ENCODE measurements at places on chromosomes 6 and 20.
A peak's percentile ranks its signal among the peaks of the same experiment; 100 is the strongest.

DNA sequence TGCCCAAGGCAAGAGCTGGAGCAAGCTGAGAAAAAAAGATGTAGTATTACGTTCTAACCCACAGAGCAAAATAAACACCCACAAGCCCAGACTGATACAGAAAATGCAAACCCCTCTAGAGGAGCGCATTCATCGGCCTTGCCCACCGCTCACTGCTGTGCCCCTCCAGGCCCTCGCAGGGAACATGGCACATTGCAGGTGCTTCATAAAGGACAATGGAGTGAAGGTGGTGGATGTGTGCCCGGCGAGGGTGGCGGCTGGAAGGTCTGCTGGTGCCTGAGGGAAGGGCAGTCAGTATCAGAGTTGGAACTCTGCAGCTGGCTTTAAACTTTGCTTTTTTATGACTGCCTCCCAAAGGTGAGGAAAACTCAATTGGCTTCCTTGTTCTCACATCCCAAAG, 18.5 kb upstream of the IRF4 start:
- DNase-seq = no peak

DNA sequence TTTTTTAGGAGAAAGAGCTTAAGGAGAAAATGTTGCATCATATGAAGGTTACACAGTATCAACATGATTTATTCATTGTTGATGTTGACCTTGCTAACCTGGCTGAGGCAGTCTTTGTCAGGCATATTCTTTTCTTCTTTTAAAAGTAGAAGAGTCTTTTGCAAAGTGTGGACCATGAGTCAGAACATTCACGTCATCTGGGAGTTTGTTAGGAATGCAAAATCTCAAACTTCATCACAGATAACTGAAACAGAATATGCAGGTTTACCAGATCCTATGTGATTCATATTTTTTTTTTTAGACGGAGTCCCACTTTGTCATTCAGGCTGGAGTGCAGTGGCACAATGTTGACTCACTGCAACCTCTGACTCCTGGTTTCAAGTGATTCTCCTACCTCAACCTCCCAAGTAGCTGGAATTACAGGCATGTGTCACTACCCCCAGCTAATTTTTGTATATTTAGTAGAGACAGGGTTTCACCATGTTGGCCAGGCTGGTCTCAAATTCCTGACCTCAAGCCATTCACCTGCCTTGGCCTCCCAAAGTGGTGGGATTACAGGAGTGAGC, 530.4 kb upstream of the BTBD3 start:
- no peak for DNase-seq

GRCh38 chr6:159973951-159974350, 5.1 kb downstream of the IGF2R start:
- DNase-seq = no peak

GRCh38 chr6:30887901-30888815, 3.8 kb downstream of the DDR1 start:
- no peak for DNase-seq

DNA sequence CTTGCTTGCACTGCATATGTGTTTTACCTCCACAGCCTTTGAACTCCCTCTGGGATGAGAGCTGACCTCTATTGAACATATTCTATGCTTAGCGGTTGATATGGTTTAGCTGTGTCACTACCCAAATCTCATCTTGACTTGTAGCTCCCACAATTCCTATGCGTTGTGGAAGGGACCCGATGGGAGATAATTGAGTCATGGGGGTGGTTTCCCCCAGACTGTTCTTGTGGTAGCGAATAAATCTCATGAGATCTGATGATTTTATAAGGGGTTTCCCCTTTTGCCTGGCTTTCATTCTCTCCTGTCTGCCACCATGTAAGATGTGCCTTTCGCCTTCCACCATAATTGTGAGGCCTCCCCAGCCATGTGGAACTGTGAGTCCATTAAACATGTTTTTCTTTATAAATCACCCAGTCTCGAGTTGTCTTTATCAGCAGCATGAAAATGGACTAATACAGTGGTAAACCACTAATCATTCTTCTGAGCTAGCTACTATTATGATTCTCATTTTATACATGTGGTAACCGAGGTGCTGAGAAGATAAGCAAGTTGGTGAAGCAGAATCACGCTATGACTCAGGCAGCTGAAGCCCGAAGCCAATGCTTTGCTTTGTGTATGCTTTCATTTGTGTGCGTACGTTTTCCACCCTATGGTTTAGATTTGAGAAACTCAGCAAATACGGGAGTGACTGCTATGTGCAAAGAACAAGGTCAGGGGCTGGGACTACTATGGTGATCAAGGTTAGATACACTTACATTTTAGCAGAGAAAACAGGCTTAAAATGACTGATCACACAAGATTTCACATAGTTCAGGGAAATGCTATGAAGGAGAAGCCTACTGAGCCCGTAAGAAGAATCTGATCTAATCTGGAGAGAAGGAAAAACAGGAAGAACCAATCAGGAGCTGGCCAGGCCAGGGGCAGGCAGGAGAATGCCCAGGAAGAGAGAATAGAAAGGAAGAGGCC, 363.5 kb downstream of the ESR1 start:
- peak; percentile 72 for DNase-seq

DNA sequence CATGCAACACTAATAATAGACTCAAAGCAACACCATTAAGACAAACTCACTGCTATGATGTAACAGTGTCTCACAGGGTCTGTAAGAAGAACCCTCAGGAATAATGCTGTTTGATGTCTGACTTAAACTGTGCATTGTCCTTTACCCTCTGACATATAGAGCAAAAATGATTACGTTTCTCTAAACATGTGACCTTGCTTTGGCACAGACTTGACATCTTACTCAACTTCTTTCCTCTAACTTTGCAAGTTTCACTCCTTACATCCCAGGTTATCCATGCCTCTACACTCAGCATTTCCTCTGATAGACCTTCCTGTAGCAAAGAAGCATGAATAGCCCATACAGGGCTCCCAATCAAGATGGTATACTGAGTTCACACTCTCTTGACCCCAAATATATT, 252.7 kb downstream of the UST start:
- no peak for DNase-seq

DNA sequence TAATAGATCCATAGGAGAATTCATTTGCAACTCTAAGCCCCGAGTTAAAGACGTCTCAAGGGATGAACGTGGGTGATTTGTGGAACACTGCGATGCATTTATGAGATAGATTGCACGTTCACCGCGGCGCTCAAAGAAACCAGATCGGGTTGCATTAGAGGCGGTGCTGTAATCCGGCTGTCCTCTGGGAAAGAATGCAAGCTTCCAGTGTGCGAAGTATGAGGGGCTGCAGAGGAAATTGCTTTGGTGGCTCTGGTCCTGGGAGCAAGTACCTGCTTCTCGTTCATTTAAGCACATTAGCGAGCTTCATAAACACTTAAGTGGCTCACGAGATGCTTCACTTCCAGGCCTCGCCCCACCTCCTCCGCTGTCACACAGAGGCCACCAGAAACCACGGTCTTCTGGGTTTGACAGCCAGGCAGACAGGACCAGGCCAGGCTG, 182.3 kb downstream of the CDH4 start:
- no peak for DNase-seq

GRCh38 chr6:107582086-107582485, 92.2 kb downstream of the SOBP start:
- DNase-seq = no peak

DNA sequence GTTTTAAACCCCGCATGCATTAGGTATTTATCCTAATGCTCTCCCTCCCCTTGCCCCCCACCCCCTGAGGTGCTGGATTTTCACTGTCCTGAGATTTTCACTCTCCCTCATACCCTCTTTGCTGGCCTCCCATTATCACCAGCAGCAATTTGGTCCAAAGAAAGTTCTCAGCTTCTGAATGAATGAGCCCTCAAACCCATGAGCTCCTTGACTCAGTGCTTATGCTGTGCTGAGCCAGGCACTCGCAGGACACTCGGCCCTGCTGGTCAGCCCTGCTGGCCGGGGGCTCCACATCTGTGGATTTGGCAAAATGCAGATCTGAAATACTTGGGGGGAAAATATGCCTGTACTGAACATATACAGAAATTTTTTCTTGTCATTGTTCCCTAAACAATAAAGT, 153.2 kb upstream of the QKI start:
- no peak for DNase-seq

DNA sequence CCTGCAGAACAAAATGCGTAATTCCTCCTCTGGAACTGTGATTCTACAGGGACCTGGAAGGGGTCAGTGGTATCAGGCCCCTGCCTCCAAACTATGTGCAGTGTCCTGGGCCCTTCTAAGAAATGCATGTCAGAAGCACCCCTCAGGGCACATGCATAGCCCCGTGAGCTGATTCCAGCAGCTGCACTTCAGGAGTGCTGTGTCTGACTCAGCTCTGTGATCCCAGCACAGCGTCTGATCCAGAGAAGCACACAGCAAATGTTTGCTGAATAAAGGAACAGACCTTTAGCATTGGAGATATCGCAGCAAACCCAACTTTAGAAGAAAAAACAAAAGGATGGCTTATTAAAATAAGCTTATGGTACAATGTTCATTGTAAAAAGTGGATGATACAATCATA, 15.8 kb upstream of the MAFB start:
- DNase-seq = no peak

- no peak for DNase-seq
These were observed 218.2 kb downstream of the BMP7 start for GRCh38 chr20:57048027-57048869.

GRCh38 chr20:10387686-10388085, 46.3 kb downstream of the MKKS start:
- no peak for DNase-seq

GRCh38 chr20:63940071-63940471, 16.1 kb downstream of the UCKL1 start:
- no peak for DNase-seq

DNA sequence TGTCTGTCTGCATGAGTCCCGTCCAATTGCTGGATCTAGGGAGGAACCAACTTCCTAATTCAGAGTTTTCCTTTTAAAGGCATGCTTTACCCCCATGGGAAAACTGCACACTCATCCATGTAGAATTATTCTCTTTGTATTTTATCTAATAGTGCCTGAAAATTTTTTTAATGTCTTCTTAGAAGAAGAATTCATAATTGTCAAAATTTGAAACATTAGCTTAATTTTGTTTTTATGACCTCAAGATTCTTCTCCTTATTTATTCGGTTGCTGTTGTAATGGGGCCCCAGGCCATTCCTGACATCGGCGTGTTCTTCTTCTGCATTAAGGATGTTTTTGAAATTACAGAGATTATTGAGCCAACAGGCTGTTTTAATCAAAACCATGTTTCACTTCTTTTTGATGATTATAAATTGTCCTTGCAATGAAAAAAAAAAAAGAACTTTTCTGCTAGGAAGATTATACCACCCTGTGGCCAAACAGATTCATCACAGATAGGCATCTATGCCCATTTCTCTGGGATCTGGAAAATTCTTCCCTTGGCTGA, 100.3 kb downstream of the ZNF217 start:
- no peak for DNase-seq

DNA sequence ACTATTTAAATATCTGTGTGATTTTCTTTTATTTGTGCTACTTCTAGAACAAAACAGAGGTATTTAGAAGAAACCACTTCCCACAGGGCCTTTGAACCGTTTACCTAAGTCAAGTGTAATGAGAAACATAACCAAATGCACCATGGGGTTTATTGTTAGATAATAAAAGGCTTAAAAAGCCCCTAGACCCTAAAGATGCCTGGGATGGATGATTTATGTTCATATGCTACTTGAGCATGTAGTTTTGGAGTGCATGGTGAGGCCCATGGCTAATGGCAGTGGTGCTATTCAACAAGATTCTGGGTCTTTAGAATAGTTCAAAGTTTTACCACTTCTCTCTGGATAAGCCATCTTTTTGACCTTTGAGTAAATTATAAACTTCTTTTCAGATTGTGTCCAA, 65.9 kb downstream of the MTHFD1L start:
- no peak for DNase-seq

- no peak for DNase-seq
These were observed 101.5 kb upstream of the SLC24A3 start for GRCh38 chr20:19110881-19111460.

DNA sequence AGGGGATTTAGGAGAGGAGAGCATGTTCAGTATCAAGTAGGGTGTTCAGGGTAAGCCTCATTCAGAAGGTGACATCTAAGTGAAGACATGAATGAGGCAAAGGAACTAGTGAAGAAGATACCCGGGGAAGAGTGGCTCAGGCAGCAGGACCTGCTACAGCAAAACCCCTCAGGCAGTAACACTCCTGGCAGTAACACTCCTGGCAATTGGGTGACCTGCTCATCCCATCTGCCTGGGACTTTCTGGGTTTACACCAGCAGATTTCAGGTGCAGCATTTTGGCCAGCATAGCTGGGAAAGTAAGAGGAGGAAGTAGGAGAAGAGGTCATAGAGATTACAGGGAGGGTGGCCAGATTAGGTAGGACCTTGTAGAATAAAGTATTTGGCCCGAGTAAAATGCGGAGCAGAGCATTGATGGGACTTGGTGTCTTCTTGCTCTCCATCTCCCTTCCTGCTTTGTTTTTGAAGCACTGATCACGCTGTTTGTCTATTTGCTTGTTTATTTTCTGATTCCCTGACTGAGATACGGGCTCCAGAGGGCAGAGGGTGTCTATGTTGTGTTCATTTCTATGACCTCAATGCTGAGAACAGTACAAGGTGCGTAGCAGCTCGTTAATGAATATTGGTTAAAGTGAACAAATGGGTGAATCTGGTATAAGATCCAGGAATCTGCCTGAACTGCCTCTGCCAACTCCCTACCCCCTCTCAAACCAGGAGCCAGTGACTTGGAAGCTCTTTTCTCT, 88.3 kb downstream of the IYD start:
- no peak for DNase-seq

GRCh38 chr6:167683028-167683862, 143.5 kb upstream of the AFDN start:
- DNase-seq = no peak

DNA sequence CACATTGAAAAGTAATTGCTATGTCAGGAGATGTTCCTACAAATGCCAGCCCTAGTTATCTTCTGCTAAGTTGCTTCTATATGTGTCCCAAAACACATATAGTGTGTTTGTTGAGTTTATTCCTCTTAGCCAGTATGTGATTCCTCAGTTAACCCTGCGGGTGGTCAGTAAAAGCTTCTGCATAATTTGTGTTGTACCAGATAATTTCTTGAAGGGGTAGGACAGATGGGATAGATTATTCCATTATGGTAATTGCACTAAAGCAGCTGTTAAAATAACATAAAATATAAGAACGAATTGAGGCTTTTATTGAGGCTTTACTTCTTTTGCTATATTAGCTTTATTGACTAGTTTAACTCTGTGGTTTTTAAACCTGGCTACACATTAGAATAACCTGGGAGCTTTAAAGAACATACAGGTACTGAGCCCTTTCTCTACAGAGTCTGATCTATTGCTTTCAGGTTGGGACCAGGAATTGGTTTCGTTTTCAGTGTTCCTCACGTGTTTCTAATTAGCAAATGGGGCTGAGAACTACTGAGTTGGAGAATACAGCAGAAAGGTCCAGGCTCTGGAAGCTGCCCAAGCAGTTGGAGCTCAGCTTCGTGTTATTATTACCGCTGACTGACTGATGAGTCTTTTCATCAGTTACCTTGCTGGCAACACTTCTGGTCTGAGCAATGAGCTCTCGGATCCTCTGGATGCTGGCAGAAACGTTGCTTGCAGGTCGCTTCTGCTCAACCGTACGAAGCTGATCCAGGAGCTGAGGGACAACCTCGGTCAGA, 56.9 kb downstream of the FAM229B start:
- DNase-seq = no peak

- DNase-seq = no peak
These were observed 24.8 kb downstream of the RREB1 start for GRCh38 chr6:7132398-7133035.

- DNase-seq = no peak
These were observed 100.5 kb downstream of the ASCC3 start for GRCh38 chr6:100780648-100781047.

GRCh38 chr6:44237813-44238433, 9.0 kb upstream of the HSP90AB1 start:
- peak; percentile 75 for DNase-seq

GRCh38 chr20:20103486-20103885, 51.2 kb downstream of the CFAP61 start:
- no peak for DNase-seq
